ENCODE measurements at places on chromosomes 12 and 14.

GRCh38 chr12:28346567-28346966 is 156.3 kb downstream of the CCDC91 start:
- no peak for DNase-seq

DNA sequence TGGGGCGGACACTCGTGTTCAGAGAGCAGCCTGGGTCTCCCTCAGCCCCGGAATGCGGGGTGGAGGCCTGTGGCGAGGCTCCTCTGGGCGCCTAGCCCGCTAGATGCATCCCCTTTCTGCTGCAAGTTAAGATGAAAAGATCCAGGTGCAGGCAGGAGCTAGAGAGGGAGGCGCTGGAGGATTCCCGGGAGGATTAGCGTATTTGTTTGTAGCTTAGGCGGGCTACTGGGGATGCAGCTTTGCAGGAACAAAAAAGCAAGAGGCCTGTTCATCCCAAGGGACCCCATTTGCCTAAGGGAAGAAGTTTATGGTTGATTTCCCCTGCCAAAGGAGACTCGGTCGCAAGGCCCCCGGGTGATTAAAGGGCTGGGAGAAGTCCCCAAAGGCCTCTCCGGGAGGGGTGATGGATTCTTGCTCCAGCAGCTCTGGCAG is 824 bp downstream of the CCDC177 start:
- no peak for DNase-seq

DNA sequence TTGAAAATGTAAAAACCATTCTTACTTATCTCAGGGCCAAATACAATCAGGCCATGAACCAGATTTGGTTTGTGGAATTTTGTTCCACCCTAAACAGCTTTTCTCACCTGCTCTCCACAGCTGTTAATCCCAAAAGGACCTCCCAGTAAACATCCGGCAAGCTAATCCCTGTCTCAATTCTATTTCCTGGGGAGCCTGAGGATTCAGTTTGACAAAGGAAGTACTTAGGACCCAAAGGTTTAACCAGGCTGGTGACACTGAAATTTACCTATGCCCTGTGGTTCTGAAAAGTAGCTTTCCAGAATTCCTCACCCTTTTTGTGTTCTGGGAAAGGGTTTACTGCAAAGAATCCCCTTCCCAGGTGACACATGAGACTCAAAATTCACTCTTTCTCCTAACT is 15.0 kb downstream of the CAPZA3 start:
- DNase-seq: no peak

GRCh38 chr14:58813745-58814144 is 176.0 kb downstream of the DACT1 start:
- no peak for DNase-seq

GRCh38 chr14:34003082-34003668 is 52.3 kb upstream of the EGLN3 start:
- DNase-seq: no peak
